Stimulated activated naive CD8-positive, alpha-beta T cell treated with anti-CD3 and anti-CD28 coated beads, Interleukin-15, Interleukin-2, amounts not matched to agents 100 U/mL and 50 U/mL, for 24 hours (primary cell): ENCODE measurements at places on chromosomes 11 and 22.

DNA sequence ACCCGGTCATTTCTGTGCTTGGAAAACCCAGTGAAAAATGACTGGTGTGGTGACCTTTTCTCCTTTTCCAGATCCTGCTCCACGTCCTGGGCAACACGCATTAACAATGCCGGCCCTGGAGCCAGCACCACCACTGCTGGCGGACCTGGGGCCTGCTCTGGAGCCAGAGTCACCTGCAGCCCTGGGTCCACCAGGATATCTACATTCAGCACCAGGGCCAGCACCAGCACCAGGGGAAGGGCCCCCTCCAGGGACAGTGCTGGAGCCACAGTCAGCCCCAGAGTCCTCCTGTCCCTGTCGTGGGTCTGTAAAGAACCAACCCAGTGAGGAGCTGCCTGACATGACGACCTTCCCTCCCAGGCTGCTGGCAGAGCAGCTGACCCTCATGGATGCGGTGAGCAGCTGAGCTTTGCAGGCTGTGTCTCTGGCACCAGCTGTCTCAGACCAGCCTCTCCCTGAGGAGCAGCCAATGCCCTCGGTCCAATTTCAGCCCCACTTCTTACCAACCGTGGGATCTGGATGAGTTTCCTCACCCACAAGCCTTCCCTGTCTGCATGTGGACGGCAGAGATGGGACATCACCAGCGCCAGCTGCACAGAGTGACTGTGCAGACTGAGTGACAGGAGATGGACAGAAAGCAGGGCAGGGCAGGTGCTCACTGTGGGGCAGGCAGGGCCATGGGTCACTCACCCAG, 1.9 kb downstream of the RGL4 start:
- DNase-seq: no peak

GRCh38 chr22:30430933-30431332, 5.4 kb downstream of the MTFP1 start:
- DNase-seq: no peak

- no peak for DNase-seq
These were observed 25.7 kb upstream of the ACER3 start for GRCh38 chr11:76835036-76835435.

- no peak for DNase-seq
These were observed 203.9 kb upstream of the BLID start for GRCh38 chr11:122319691-122320620.

- DNase-seq: peak; percentile 70
These were observed 13.5 kb upstream of the SORL1-AS1 start for GRCh38 chr11:121466063-121466794.

- DNase-seq: no peak
These were observed 4.6 kb downstream of the DDB1 start for GRCh38 chr11:61328351-61328750.

- DNase-seq: no peak
These were observed 1.2 kb upstream of the TBC1D10A start for GRCh38 chr22:30327864-30328345.

DNA sequence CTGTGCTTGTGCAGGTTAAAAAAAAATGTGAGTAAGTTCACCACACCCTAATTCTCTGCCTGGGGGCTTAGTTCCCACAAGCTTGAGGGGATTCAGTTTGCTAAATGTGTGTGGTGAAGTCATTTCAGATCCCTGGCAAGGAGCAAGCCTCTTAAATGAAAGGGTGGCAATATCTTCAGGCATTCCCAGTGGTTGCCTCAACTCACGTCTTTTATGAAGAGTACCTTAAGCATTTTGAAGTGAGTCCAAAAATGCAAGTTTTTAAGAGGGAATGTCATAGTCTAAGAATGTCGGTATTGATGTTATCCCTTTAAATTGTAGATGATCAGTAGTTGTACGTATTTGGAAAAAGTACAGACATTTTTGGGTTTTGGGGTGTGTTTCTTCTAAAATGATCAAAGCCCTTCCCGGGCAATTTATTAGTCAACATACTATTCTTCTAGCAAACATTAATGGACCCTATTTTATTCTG, 4.9 kb downstream of the TCP11L1 start:
- no peak for DNase-seq

DNA sequence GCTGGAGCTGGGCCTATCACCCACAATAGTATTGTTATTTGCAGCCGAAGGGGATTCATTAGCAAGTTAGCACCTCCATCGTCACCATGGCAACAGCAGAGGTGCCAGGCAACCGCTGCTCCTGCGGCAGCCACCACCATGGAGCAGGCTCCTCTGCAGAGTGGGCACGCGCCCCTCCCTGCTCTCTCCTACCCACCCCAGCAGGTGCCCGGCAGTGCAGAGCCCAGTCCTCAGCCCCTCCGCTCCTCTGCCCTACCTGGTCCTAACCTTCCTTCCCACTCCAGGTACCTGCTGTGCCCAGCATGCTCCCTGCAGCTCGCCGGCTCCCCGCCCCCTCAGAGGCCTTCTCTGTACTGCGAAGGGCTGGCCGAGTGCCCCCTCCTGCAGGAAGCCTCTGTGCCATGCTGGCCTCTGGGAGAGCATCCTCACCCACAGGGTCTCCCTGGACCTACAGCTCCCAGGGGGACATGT, 3.6 kb downstream of the DUSP8 start:
- no peak for DNase-seq

DNA sequence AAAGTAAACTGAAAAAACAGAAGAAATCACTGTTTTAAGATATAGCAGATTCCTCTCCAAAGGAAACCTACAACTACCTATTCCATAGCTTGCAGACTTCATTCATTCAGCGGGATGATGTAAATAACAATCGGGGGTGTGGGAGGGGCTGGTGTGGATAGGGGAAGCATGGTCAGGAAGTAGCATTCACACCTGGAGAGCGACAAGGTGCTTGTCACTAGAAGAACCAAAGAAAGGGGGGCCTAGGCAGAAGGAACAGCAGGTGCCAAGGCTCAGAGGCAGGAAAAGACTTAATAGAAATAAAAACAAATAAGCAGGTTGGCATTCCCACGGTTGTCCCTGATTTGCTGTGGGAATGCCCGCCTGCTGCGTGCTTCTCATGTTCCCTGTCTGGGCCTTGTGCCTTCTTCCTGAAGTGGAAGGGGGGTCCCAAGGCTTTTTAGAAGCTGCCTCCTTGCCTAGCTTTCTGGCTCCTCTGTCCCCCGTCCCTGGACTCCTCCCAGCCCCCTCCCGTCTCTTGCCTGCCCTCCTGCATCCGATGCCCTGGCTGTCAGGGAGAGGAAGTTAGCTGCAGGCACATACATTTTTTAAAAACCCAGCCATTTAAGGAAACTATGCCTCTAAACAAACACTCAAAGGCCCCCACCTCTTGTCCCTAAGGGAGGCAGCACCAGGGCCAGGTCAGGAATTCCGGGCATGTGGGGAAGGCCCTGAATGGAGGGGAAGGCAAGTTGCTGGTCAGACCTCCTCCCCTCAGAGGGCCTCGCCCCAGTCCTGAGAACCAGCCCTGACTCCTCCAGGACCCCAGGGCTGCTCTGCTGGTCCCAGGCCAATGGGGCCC, 54.7 kb upstream of the PRDM11 start:
- no peak for DNase-seq

DNA sequence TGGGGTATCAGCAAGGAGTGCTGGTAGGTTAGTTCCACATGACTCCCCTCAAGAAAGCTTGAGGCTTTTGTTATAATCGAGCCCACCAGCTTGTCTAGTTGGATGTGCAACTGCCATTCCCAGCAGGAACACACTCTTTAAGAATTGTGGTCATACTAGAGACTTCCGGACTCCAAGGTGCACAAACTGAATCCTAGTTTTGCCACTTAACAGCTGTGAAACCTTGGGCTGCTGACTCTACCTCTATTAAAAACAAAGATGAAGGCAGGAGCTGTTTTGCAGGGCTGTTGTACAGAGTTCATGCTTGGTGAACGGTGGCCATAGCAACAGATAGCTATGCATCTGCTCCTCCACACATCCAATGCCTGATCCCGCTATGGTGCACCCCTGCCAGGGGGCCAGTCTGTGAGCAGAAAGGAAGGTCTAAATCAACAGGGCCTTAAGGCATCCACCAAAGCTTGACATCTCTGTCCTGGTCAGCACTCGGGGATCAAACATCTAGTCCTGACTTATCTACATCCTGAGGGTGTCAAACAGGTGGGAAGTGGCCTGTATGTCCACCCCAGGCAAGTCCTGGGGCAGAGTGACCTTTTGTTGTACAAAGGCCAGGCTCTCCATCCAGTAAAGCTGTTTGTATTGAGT, 36.4 kb downstream of the DKK3 start:
- no peak for DNase-seq

- no peak for DNase-seq
These were observed 13.7 kb downstream of the PRR5L start for GRCh38 chr11:36309779-36310178.

GRCh38 chr11:16902182-16902581, 112.0 kb downstream of the PLEKHA7 start:
- peak; percentile 34 for DNase-seq

- DNase-seq: no peak
These were observed 5.4 kb upstream of the IGLL5 start for GRCh38 chr22:22882033-22882717.

DNA sequence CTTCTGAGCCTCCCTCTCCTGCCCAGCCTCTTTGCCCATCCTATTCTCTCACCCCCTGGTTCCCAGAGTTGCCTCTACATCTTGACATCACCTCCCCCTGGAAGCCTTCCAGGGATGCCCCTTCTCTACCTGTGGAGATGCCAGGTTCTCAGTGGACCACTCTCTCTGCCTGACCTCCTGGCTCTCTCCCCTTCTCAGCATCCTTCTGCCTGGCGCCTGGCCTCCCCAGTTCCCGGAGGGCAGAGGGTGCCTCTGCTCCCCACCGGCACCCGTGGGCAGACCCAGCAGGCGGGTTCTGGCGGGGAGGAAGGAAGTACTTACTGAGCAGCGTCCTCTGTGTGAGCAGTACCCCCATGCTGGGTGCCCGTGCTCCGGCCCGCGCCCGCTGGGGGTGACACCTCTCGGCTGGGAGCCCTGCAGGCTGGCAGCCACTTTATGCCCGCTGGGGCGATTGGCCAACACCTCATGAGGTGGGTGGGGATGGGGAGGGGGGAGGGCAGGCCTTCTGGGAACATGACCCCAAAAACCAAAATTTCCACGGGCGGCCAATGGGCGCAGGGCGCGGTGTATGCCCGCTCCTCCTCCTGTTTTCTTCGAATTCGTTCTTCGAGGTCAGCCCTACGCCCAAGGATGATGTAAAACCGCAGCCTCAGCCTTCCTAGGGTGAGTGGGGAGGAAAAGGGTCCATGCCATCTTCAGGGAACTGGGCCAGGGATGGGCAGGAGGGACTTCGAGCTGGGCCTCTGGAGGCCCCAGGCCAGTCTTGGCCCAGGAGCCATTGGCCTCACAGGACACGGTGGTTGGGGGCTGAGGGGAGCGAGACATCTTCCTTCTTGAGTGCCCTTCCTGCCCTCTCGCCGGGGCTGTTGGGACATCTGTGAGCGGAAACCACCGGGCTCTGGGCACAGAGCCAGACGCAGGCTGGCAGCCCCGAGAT, at the start of gene OSM:
OSM (minus strand) TSS at position 407 of the 937 bp plus-strand sequence; CDS start at position 355, 52 bp downstream.
- DNase-seq: peak; percentile 83

GRCh38 chr11:33669598-33670249, 30.9 kb downstream of the C11orf91 start:
- DNase-seq: no peak

- no peak for DNase-seq
These were observed 7.0 kb downstream of the CD3E start for GRCh38 chr11:118311518-118311917.

DNA sequence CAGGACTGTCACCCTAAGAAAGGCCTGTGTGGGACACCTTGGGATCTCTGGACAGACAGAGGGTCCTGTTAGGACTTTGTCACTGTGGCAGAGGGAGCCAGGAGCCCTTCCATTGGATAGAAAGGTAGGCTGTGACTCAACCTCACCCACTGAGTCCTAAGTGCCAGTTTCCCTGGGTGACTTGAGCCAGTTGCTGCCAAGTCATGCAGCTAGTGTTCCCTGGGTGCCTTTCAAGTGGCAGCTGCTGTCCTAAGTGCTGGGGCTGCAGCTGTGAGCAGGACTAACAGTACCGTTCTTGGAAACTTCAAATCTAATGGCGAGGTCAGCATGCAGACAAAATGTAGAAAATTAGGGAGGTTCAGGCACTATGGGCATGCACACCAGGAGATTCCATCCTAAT, 393.7 kb downstream of the TMEM135 start:
- no peak for DNase-seq

DNA sequence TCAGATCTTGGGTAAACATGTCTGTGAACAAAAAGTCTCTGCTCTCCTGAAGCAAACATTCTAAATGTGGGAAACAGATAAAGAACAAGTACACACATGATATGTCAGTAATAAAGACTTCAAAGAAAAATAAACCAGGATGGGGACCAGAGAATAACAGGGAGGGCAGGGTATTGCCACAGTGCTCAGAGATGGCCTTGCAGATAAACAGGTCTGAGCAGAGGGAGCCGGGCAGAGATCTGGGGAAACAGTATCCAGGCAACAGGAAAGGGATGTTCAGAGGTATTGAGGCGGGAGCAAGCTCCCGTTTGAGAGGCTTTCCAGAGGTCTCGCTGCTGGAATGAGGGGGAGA, 2.9 kb downstream of the CCDC86 start:
- no peak for DNase-seq

GRCh38 chr22:49272546-49273125, 555.0 kb downstream of the BRD1 start:
- DNase-seq: no peak

DNA sequence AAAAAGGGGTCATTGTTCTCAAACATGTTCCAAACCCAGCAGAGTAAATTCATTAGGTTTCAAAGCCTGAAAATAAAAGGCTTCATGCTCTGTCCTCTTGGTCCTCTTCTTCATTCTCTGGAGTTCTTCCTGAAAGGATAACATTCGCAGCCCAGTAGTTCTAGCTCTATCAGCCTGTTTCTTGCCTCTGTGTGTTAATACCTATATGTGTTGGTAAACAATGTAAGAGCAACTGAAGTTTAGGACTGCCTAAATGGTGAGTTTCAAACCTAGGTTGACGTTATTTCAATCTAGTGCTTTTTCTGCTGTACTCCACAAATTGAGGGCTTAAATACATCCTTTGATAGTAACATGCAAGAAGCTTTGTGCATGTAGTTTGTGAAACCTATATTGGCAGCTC, 9.4 kb downstream of the AASDHPPT start:
- no peak for DNase-seq

GRCh38 chr11:120523196-120523595, 11.6 kb downstream of the GRIK4 start:
- DNase-seq: no peak

GRCh38 chr11:33317662-33318061, 60.5 kb downstream of the HIPK3 start:
- no peak for DNase-seq

DNA sequence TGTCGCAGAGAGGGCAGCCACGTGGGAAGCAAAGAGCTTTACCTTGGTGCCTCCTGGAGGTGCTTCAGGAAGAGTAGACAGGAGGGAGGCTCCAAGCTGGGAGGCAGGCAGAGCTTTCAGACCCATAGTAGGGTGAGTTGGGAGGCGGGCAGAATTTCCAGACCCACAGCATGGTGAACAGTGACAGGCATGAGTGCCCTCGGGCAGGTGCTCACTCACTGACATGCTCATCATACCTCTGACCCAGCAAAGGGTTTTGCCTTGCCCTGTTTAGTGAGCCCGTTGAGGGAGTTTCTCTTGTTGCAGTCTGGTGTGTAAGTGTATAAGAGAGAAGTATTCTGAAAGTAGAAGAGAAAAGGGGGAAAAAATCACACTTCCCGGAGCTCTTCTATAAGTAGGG, 86.4 kb upstream of the NTM start:
- DNase-seq: no peak

GRCh38 chr11:35011944-35012343, 95.5 kb downstream of the PDHX start:
- DNase-seq: no peak

GRCh38 chr11:45079075-45079444, 67.4 kb upstream of the PRDM11 start:
- DNase-seq: no peak
